Right kidney (tissue), 9 donors: ENCODE measurements at places on chromosomes 3 and 15.

DNA sequence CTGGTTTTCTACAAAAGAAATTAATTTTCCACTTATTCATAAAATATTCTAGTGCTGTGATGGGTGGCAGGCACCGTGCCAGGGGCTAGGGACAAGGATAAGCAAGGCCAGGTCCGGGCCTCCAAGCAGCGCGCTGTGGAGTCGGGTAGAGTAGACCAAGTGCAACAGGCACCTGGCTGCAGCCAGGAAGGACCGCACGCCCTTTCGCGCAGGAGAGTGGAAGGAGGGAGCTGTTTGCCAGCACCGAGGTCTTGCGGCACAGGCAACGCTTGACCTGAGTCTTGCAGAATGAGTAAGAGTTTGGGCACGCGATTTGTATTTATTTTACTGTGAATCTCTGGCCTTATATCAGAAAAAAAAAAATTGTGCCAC is at the start of gene CASR:
CASR (plus strand) TSS at position 148 of the 372 bp plus-strand sequence. CDS start 70,522 bp downstream, outside the sequence.
- DNase-seq, result peak; percentile 49

GRCh38 chr15:29149738-29150075 is 119.9 kb downstream of the NSMCE3 start:
- no peak for DNase-seq

DNA sequence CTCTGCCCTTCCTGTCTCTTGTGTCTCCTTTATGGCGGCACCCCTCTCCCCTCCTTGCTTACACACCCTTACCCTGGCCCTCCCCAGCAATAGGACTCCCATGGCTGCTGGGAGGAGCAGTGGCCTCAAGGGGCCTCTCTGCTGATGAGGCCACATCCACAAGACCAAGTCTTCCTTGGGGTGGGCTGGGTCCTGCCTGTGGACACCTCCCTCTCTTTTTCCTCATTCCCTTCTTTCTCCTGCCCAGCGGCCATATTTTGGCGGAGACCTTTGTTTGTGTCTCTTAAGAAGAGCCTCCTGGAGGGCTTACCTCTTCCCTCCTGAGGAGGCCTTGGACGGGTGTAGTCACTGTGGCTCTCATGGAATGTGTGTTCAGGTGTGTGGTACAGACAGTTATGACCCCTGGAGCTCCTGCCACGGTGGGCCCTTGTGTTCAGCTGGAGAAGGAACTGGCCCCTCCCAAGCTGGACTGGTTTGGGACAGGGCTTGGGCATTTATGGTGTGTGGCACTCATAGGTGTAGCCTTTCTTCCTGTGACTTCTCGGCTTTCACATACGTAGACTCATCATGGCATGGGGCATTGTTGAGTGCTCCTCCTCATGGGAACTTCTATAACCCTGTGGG is 56.6 kb upstream of the APEH start:
- no peak for DNase-seq

DNA sequence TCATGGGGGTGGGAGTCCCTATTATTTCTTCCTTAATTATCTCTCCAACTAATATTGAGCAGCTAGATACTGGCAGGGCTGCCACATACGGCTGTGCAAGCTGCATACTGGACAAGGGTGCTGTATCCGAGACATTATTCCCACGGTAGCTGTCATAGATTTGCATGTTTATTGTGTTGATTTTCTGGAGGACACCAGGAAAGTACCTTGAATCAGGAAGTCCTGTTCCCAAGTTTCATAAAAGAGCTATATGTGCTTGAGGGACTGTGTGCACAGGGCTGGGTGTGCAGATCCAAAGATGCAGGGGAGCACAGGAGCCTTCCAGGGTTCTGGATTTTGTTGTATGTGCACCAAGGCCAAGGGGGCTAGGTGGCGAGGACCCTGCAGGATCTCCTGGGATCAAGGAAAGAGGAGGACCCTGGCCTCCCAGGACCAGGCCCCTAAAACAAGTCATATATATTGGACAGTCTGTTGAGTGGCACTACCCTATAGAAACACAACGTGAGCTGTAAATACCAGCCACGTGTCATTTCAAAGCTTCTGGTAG is 119.2 kb upstream of the ALDH1A3 start:
- DNase-seq, result no peak

GRCh38 chr3:99645277-99646106 is 7.1 kb downstream of the COL8A1 start:
- DNase-seq, result no peak

- no peak for DNase-seq
These were observed 8.2 kb downstream of the SLC6A6 start for GRCh38 chr3:14410503-14411165.

- DNase-seq, result no peak
These were observed 4.8 kb upstream of the SUMF1 start for GRCh38 chr3:4471907-4472306.

- no peak for DNase-seq
These were observed 35.6 kb downstream of the DAPK2 start for GRCh38 chr15:64010719-64011118.

DNA sequence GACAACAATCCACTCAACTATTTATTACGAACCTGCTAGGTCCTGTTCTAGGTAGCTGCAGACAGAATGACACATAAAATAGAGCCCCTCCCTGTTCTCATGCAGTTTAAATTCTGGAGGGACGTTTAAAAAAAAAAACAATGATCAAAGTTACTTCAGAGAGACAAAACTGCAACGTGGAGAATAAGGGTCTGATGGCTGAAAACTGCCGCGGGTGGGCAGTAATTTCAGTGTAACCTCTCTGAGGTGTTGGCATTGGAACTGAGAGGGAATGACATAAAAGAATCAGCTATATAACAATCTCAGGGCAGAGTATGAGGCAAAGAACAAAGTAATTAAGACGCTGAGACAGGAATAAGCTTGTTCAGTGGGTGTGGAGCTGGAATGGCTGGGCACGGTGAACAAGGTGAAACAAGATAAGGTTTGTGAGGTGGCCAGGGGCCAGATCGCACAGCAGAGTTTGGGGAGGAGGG is 19.5 kb downstream of the TBL1XR1 start:
- DNase-seq, result no peak

DNA sequence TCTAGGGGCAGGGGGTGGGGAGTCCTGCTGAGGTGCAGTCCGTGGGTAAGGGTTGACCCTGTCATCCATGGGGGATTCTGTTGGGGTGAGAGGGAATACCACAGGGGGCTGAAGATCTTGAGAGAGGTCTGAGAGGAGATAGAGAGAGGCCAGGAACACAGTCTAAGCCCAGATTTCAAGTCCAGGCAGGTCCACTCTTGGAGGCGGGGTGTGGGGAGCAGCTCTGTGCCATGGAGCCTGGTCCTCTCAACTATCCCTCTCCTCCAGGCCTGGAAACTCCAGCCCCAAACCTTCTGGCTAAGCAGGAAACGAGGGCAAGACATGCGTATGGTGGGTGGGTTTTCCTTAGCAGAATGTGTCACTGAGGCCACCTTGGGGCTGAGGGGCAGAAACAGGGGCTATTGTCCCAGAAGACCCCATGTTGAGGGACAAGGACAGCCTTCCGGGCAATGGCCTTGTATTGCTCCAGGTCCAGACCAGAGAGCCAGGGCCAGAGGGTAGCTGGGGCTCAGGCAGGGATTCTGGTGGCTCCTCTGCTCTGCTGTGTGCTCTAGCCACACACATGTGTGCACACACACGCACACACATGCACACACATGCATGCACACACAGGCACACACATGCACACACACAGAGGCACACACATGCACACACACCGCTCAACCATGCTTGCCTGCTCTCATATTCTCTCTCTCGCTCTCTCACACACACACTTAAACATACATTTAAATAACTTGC is 48.6 kb upstream of the MAGEF1 start:
- no peak for DNase-seq
